Activated CD4-positive, alpha-beta T cell treated with anti-CD3 and anti-CD28 coated beads, Interleukin-2, amount 50 U/mL, for 24 hours (primary cell): ENCODE measurements at places on chromosomes 5 and 9.
A peak's percentile ranks its signal among the peaks of the same experiment; 100 is the strongest.

GRCh38 chr5:34491251-34491620 lies 164.9 kb upstream of the RAI14 start:
- DNase-seq = no peak

DNA sequence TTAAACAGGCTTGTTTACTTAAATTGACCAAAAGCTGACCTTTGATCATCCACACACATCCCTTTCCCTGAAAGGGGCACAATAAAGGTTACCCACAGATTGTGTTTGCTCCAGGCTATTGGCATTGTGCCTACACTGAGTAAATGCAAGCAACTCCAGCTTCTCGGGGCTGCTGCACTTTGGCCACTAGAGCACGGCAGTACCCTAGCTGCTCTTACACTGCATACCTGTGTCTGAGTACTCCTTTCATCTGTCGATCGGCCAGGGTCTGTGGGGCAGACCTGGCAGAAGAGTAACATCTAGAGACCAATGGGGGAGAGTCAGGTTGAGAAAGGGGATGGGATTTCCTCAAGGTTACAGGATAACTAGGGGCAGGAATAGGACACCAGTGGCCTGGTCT lies 281.9 kb upstream of the NMUR2 start:
- no peak for DNase-seq

GRCh38 chr5:89016741-89017303 lies 133.8 kb upstream of the MEF2C start:
- DNase-seq = no peak

DNA sequence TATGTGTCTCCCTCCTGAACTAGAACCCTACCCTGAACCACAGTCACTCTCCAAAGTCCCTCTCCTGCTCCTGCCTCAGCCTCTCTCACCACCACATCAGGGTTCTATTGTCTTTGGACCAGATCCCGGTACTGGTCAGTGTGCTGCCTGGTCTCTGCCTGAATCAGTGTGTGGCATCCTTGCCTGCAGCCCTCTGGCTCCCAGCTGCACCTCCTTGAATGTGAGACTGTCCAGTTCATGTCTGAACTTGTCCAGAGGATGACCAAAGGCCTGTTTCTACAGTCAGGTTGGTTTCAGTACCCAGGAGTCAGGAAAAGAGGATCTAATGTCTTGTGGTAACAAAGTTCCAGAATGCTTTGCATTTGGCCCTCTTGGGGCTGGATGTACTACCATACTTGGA lies 76.8 kb upstream of the RANBP3L start:
- no peak for DNase-seq

DNA sequence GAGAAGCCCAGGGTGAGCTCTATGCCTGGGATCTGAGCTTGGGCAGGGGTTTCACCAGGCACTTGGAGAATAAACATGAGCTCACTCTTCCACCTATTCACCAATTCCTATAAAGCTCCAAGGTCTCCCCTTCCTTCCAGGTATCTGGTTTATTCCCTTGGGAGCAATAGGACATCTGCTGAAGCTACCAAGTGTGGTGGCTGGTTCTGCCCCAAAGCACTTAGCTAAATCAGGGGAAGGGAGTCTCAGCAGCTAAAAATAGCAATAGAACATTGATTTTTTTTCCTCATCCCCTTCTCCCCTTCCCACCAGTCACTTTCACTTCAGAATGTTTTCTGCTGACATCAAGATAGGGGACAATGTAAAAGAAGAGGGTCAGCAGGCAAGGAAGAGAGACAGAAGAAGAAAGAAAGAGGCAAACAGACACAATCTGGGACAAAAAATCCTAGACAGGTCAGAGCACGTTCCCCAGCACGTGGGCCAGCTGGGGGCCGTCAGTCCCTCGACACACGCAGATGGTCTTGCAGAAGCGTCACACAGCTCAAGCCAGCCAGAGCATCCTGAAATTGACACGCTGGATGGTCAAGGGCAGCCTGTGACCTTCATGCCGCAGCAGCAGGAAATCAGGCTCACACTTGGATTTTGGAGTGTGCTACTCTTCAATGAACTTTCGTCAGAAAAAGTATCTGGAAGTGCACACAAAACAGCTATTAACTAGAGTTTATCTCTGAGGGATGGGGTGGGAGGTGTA lies 176.0 kb downstream of the ZNF608 start:
- no peak for DNase-seq

DNA sequence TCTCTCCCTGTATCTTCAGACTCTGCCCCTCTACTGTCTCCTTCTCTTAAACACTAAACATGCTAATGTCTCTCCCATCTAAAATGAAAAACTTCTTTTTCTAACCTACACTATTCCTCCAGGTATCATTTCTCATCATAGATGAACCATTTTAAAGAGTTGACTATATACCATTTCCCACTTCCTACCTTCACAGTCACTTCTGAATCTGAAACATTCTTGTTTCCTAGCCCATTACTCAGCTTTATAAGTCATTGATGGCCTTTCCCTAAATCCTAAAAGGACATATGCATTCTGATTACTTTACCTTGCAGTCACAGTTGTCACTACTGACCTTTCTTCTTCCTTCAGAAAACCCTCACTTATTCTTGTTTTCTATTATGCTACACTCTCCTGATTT lies 118.2 kb downstream of the SSBP2 start:
- DNase-seq = no peak

DNA sequence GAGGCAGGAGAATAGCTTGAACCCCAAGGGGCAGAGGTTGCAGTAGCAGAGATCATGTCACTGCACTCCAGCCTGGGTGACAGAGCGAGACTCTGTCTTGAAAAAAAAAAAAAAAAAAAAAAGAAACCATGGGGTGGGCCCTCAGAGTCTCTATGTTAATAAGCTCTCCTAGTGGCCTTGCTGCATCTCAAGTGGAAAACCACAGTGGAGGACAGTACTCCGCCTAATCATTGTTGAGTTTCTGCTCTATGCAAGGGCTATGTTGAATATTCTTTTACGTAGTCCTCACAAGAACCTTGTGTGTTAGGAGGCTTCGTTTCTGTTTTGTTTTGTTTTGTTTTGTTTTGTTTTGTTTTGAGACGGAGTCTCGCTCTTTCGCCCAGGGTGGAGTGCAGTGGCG lies 48.9 kb downstream of the TJP2 start:
- no peak for DNase-seq

- DNase-seq = no peak
Observed at GRCh38 chr9:3012842-3013241, 168.9 kb upstream of the PUM3 start.

- no peak for DNase-seq
Observed at GRCh38 chr5:955886-956761, 52.5 kb upstream of the NKD2 start.

DNA sequence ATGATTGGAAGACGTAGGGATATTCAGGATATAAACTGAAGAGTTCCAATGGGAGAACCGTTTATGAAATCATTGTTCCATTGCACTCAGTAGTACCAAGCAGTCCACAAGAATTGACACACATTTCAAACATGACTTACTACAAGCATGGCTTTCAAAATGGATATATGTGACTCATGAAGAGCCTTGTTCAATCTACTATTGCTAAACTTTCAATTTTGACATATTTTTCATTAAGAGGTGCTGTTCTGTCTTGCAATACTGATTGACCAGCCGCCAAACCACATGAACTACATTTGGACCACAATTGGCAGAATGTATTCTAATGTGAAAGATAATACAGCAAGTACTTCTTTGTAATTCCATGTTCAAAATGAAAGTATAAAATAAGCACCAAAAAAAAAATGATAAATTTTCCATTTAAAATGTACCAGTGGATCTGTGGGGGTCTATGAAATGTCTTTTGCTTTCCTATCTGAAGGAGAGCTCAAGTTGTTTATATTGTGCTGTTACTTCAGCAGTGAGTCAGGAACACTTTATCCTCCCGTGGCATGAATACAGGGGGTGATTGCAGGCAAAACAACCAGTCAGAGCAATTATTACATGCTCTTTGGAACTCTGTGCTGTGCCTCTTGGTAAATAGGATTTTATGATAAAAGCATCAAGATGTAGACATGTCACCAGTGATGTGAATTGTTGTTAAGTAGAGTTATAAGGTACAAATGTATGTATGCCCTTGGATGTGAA lies 366.0 kb downstream of the ARRDC3 start:
- DNase-seq = no peak

DNA sequence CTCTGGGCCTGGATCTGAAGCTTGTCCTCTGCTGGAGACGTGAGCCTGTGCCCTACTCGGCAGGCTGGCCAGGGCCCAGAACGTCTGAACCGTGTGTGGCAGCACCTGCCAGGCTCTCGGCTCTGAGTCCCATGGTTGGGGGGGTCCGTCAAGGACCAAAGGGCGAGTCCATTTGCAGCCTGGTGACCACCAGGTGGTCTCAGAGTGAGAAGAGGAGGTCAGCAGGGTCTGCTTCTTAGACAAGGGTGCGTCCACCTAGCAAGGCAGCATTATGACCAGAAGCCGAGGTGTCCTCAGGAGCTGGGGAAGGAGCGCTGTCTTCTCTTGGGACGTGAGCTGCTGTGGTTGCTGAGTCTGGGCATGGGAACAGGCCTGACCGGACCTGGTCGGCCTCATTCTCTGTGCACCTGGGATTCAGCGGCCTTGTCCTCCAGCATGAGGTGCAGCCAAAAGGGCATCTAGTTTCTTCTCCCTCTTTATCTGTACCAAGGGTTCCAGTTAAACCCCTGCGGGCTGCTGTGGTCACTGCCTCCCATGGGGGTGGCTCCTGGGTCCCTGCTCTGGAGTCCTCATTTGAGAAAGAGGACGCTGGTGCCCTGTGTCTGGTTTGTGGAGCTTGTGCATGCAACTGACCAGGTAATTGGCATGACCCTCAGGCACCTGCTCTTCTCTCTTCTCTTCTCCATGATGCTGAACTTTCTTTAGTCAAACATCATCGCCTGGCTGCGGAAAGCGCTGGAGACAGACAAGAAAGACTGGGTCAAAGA lies 14.4 kb downstream of the EXOC3 start:
- no peak for DNase-seq

GRCh38 chr5:173089581-173089980 lies 33.4 kb downstream of the CREBRF start:
- no peak for DNase-seq

DNA sequence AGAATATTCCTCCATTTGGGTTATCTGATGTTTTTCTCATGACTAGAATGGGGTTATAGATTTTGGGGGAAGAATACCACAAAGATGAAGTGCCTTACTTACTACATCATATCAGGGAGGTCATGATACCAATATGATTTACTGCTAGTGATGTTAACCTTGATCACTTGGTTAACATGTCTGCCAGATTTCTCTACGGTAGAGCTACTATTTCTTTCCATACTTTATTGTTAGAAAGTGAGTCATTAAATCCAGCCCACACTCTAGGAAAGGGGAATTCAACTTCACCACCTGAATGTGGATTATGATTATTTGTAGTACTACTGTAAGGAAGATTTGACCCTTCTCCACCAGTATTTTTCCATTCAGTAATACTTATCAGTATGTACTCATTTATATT lies 64.7 kb downstream of the UBE2R2 start:
- DNase-seq = peak; percentile 7

DNA sequence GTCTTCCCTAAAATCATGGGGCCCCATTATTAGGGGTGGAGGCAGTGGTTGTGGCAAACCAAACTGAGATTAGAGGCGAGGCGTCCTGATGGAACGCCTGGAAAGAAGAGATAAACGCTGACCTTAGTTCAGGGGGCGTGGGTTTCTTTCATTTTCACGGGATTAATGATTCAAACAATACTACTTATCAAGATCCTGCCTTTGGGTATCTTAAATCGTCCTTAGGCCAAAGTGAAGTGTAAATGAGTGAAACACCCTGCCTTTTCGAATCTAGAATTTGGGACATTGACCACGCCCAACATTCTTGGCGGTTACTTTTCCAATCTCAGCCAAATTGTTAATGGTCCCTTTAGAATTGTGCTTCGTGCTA lies 1.0 kb upstream of the UBTD2 start:
- DNase-seq = no peak
